Cardiac fibroblast (primary cell): ENCODE measurements at places on chromosomes 12 and 14.

DNA sequence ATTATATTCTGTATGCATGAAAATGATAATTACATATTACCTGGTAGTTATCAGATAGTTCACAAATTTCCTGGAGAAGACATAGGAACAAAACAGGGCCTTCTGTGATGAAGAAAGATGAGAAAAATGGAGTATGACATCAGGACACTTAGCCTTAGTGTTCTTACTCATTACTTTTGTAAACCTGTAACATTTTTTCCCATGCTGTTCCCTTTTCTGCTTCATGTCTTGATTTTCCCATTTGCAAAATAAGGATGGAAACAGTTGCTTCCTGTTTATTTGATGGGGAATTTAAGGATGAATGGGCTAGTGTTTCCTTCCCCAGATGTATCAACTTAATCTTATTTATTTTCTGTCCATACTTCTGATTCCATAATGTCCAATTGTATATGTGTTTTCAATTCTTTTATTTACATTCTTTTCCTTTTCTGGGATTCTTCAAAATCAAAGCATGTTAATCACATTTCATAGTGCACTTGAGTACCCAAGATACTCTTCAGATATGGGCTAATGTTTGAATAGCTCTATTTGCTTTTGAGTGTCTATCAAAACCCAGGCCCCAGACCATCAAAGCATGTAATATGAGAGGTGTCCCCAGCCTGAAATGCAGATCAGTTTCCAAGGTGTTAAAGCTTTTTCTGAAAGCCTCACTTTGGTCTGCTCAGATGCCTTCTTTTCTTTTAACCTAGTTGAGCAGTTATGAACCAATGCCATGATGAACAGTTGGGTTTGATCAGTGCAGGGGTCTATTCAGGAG is 260.5 kb downstream of the RAD51B start:
- no peak for DNase-seq

DNA sequence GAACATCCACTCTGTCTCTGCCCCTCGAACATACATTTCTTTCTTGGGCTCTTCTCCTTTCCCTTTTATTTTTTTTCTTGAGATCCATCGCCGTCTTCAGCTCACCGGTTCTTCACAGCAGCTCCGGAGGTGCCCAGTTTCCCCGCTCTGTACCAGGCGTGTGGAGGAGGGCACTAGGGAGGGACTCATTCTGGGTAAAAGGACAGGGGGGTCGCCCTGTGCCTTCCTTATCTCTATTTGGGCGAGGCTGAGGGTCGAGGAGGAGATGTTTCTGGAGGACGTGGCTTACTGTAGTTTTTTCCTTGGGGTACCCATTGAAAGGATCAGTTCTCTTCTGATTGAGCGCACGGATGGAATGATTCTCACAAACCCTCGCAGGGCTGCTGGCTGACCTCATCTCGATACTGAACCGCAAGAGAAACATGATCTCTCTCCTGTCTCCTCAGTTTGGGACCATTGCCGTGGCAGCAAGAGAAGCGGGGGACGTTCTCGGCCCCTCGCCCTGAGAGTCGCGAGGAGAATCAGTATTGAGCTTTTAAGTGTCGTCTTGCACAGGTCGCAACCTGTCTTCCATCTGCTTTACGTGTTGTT is 386 bp downstream of the LIN52 start:
- peak; percentile 44 for DNase-seq

GRCh38 chr14:89641495-89642175 is 224.6 kb upstream of the FOXN3 start:
- DNase-seq = no peak

DNA sequence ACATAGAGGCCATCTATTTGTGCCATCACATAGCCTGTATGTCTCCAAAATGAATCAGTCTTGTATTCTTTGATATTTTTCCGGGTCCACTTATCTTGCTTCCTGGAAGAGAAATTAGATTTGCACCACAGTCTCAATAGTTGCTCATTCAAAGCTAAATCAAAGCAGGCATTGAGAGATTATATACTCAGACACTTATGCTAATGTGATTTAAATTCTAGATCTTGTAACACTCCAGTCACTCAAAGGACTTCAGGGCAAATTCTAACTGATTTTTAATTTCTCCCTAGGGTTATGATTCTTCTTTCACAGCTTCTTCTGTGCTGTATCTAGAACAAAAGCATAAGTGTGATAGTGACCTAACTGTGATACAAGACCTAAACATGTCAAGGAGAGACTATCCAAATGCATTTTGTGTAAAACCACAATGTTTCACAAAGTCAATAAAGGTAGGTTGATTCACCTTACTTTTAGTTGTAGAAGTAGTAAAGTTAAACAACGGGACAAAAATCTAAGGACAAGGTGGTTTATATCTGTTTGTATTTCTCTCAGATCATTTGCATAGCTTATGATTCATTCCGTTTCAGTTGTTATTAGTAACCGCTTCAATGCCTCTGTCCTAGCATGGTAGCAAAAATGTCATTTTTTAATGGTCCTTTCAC is 26.8 kb downstream of the PLBD1 start:
- DNase-seq = no peak

DNA sequence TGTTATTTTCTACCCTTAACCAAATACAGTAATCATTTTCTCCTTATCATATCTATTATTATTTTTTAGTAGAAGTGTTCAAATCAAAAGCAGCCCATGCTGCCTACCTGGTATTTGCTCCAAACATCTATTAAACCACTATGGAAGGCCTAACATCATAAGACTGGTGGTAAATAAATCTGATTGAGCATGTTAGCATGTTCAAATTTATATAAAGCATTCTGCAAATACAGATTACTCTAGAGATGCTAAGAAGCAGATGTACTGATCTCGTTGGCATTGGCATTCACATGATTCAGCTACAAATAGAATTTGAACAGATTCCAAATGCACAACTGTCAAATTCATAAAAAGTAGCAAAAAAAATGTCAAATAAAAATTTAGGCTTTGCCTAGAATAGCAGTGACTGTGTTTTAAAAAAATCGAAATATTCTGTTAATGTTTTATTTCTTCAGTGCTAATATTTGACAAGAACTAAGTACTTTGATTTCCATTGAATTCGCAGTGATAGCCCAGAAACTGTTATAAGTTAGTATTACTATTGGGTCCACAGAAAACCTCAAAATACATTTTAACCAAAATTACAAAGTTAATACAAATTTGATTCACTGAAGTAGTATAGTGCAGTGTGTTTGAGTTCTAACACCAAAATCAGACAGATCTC is 9.4 kb upstream of the OSBPL8 start:
- no peak for DNase-seq

- DNase-seq = no peak
Measured at GRCh38 chr12:76569685-76570604, 10.4 kb upstream of the OSBPL8 start.

DNA sequence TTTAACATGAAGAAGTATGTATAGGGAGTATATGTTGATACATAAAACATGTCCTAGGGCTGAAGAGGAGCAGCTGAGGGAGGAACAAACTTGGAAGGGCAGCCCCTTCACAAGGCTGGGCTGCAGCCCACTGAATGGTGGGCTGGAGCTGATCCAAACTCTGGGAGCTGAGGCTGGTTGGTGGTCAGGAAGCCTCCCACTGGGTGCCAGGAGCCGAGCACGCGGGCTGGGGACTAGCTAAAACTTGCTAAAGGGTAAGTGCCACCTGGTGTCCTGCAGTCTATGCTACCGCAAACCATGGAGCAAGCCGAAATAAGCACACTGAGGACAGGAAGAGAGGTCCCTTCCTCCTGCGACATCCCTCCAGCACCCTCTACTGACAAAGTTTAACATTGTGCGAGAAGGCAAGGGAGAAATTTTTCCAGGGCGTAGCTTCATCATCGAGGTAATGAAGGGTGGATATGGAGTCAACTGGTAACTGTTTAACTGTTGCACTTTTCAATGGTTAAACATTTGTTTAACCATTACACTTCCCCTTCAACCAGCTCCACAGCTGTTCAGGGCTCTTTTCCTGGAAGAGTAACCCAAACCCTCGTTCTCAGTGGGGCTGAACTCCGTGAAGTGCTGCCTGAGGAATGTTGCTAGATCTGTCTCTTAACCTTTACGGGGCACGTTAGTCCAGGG is 42.2 kb downstream of the EGLN3 start:
- DNase-seq = no peak

DNA sequence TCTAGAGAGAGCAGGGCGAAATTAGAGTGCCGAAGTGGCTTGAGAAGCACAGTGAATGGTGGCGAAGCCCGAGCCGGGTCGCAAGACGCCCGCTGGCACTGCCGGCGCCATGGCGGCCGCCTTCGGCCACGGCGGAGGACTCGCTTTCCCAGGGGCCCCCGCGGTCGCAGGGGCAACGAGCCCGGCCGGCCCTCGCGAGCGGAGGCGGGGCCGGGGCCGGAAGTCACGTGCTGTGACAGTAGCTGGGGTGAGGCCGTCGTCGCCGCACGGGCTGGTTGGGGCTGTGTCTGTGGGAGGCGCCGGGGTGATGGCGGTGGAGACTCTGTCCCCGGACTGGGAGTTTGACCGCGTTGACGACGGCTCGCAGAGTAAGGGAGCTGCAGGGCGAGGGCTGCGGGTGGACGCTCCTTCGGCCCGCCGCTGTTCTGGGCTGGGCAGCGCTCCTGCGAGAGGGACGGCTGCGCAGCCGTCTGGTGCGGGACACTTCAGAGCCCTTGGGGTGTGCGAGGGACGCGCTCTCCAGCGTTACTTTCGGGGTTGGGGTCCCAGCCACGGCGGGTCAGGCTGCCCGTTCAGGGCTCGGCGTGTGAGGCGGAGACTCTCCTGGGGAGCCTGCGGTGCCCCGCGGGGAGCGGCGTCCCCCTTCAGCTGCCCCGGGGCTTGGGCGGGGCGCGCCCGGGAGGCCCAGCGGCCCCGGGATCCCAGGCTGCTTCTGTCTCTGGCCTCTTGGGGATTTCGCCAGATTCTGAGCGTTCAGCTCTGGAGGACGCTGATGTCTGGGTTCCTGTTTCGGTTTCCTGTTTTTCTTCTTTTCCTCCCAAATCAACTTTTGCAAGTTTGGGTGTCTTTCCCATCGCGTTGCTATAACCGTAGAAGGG is at the start of gene WASHC4:
TSS of gene WASHC4 (plus strand) at position 238 of the 878 bp plus-strand sequence. CDS start at position 308, 70 bp downstream.
- DNase-seq = peak; percentile 90
